Renal cortex interstitium (tissue), 15 donors: ENCODE measurements at places on chromosomes 5 and 9.

- no peak for DNase-seq
These were observed 46.0 kb upstream of the CDKN2B start for GRCh38 chr9:22055090-22055489.

GRCh38 chr9:81430727-81431126 is 258.6 kb downstream of the TLE1 start:
- DNase-seq, result no peak

DNA sequence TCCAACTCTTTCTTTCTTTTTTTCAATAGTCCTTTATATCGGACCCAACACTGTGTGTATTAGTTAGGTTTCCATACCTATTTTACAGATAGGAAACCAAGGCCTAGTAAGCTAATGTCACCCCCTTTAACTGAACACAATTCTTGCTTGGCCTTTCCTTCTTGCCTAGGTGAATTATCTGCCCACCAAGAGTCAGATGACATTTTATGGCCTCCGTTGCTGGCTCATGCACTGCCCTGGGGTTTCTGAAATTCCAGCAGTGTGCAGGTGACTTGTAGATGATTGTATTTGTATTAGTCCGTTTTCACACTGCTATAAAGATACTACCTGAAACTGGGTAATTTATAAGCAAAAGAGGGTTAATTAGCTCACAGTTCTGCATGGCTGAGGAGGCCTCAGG is 293.8 kb downstream of the GAS1 start:
- DNase-seq, result no peak

DNA sequence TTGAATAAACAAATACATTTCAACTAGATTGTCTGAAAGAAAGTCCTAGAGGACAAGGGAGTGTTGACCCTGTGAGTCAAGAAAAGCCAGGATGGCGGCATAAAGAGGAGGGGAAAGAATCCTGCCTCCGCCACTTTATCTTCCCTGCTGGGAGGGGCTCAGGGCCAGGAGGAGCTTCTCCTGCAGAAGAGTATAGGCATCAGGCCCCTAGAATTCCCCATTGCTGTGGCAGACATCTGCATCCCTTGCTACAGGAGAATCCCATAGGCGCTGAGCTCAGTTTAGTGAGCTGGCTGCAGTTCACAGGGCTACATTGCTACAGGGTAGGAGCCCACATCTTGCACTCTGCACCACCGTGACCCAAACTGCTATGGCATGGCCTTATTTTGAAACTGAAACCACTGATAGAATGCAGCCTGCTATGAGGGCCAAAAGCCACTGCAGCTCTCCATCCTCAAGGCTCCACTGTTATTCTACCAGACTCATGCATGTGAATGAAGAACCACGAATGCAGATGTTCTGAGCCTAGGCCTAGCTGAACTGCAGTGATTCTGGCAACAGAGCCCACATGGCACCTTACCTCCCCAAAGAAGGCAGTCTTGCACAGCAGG is 941.4 kb upstream of the CTNND2 start:
- no peak for DNase-seq

DNA sequence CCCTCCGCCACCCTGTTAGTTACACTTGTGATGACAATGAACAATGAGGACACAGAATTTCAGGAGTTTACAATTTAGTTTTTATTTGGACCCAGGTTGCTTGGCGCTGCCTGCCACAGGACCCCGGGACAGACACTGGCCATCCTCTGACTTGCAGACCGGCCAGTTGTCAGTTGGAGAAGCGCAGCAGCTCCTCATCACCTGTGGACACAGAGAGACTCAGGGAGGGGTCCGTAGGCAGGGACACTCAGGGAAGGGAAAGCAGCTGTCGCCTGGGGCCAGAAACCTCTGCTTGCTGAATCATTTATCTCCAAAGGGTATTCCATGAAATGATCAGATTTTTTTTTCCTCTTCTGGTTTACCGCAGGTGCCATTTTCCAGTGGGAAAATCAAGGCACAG is 18.0 kb downstream of the AMBP start:
- DNase-seq, result no peak

DNA sequence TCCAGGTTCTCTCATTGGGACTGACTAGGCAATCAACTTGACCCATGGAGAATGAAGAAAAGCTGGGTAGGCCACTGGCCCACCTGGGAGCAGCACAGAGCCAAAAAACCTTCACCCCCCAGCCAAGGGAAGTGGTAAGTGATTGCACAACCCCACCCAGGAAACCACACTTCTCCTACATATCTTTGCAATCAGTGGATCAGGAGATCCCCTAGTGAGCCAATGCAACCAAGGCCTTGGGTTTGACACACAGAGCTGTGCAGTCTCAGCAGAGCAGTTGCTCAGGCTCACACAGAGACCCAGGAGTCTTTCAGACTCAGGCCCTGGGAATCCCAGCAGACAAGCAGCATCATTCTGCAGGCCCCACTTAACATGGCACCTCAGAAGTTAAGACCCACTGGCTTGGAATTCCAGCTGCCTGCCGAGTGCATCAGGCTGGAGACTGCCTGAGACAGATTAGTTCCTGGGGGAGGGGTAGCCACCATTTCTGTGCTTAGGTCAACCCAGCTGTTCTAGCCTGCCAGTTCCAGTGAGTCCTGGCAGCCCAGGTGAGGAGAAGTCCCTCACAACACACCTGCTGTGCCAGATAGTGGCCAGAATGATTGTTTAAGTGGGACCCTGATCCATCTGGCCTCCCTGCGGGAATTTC is 136.4 kb downstream of the SAXO1 start:
- DNase-seq, result no peak

- DNase-seq, result no peak
These were observed 273.5 kb upstream of the ST8SIA4 start for GRCh38 chr5:101176605-101177004.
